Gastrocnemius medialis (tissue), 4 donors: ENCODE measurements at places on chromosomes 3 and 15.

- no peak for DNase-seq
Observed at GRCh38 chr15:91376038-91376437, 276.0 kb downstream of the SV2B start.

DNA sequence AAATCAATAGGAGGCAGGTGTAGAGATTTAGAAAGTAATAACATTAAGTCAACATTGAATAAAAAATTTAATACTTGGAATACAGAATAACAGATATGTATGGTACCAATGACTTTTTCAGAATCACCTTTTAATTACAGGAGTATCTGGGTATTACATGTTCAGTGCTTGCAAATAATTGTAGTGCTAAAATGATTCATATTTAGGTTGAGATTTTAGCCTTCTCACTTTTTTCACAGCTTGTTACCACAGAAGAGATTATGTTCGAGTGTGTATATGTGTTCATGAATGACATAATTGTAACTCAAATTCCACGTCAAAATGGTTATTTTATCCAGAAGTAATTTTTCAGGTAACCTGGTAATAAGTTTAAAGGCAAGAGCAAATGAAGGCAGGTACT lies 187.9 kb upstream of the TBL1XR1 start:
- DNase-seq, result no peak

DNA sequence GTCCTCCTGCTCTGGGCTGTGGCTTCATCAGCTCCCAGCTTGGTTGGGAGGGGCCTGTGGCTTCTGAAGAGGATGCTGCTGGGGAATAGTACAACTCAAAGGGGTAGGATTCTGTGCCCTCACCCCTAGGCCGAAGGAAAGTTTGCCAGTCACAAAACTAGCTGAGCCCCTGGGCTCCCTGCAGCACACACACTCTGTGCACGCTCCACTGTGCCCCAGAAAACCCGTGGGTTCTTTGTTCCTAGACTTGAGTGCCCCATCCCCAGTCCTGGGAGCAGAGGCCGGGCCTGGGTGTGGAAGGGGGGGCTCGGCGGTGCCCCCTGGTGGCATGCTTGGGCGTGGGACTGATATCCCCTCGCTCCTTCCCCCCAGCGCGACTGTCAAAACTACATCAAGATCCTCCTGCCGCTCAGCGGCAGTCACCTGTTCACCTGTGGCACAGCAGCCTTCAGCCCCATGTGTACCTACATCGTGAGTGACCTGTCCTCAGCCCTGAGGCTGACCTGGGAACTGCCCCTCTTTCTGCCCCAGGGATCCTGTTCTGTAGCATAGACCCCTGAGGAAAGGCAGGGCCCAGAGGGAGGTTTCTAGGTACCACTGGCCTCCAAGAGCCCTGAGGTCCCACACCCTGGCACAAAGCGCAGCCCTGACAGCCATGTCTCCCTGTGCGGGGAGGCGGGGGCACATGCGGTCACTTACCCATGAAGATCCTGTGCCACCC lies 14.2 kb downstream of the CIB1 start:
- DNase-seq, result no peak

- no peak for DNase-seq
Observed at GRCh38 chr3:69212411-69213160, 90.2 kb upstream of the LMOD3 start.

- DNase-seq, result no peak
Observed at GRCh38 chr3:8532251-8532871, 30.7 kb downstream of the LMCD1 start.

GRCh38 chr3:149368201-149368673 lies 9.2 kb downstream of the TM4SF1 start:
- no peak for DNase-seq

DNA sequence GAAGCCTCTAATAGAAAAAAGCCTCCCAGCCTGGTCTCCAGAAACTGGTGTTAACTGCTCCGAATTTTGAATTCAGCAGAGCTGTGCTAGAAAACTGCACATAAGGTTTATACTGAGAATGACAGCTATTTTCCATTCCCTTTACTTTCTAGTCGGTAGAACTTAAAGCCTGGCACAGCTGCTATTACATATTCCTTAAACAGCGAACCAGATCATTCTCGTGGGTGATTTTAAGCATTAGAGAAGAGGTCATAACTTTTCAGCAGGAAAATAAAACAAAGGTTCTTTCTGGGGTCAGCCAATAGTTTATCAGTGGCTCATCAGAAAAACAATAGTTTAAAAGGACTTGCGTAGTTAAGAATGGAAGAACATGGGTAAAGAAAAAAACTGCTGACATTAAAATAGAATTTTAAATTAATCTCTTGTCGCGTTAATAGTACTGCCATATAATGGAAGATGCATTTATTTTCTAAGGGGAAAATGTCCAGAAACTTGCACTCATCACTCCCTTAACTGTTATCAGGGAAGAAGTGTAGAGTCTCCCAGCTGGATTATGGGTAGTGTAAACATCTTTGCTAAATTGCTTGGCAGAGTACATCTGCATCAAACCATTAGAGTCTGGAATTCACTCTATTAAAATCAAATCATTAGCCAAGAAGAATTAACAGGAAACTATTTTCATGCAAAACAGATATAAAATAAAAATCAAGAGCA lies 7.9 kb downstream of the VGLL4 start:
- DNase-seq, result no peak

- DNase-seq, result no peak
Observed at GRCh38 chr3:170259907-170260306, 37.7 kb downstream of the PRKCI start.

DNA sequence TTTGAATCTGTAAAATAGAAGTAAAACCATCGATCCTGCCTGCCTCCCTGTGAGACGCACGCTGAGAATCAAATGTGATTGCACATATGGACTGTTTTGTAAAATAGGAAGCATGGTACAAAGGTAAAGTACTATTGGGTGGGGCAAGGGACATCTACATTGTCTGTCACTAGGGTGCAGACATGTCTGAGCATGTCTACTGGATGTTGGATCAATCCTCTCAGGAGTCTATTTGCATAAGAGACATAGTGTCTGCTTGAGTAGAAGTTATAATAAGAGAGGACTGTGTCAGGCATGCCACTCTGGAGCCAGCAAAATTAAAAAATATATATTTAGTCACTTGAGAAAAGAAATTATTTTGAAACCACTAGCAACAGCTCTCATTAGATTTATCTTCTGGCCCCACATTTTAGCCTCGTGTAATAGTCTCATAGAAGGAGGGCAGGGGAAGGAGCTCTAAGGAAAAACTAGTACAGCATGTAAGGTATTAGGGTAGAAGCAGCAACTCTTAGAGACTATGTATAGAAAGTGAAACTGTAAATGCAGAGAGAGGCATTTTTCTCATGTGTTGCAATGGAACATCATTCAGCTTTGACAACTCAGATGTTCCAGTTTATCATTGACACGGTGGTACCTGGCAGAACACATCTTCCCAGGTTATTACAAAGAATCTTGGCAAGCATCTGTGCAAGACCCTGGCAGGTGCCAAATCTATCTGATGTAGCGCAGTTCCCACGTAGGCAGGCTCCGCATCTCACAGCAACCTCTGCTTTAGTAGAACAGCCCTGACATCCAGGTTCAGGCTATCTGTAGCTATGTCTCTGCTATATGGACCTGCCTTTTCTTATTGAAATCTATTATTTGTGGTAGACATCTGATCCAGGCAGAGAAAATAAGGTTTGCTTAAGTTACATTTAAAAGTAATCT lies 85.2 kb upstream of the CHL1 start:
- DNase-seq, result no peak

DNA sequence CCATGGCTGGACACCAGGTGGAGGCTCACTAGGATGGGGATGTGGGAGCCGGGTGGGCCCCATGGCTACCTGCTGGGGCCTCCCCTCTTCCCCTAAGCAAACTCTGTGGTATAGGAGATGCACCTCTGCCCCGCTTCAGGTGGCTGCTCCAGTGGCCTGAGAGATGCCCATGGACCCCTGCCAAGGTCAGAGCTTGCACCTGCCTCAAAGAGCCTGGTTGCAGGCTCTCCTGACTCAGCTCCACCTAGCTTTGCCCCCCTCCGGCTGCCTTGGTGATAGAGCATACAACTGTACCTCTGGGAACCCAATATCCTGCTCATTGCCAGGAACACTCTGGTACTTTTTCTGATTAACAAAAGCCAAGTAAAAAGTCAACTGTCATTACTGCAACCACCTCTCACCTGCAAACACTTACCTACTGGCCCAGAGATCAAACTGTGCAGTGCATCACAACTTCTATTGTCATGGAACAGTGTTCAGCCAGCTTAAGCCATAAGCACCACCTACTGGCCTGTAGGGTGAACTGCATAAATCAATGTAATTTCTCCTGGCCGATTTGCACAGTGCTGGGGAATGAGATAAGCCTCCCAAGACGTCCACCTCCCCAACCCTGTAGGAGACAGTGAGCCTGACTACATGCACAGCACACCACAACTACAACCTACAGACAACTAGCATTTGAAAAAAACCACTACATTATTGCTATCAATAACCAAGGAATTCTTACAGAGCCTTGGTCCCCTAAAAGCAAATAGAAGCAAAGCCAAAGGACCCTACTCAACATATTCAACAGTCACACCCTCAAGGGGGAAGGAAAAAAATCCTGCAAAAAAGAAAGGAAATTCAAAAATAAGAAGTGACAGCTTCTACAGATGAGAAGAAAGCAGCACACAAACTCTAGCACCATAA lies 352.4 kb upstream of the ARHGEF26 start:
- DNase-seq, result no peak

DNA sequence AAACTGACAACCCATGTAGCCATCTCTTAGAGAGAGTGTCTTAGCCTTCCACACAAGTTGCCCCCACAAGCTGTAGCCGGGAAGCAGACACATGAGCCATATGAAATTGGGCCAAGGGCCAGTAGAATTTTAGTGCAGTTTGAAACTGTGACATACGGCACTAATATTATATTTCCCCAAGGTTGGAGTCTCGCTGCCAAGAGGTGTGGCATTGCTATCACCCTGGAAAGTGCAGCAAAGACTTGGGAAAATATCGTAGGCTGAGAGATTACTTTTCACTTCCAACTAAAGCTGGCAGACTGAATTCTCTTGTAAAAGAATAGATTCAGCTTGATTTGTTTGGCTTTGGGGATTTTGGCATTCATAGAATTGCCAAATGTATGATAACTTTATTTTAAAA lies 89.2 kb downstream of the ECT2 start:
- no peak for DNase-seq

GRCh38 chr3:179871782-179872181 lies 165.0 kb downstream of the PEX5L start:
- no peak for DNase-seq

DNA sequence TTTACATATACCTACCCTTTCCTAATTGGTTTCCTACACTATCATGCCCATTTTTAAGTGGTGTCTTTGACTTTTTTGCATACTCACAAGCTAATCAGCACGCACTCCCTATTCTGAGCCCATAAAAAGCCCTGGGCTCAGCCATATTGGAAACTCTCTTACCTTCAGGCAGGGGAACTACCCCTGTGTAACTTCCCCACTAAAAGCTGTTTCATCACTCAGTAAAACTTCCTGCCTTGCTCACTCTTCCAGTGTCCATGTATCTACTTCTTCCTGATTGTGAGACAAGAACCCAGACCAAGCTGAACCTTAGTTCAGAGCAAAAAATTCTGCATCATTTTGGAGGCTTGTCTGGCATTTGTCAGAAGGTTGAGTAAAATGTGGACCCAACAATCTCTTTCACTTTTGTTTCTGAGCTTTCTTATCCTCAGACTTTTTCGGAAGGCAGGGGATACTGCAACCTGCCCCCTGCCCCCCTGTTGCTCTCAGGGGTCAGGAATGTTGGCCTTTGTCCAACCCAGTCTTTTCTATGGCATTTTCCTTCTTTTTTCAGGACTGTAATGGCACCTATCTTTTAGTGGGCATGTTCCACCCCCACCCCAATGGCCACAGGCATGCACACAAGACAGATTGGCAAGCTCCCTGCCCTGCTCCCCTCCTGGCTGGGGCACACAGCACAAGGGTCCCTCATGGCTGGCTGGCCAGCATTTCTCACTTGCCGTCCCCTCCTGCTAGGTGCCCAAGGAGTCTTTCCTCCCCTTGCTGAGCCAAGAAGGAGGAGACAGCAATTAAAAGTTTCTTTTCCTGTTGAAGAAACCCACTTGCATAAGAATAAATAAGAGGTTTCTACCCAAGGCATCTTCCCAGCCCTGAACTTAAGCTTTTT lies 26.3 kb upstream of the TMEM45A start:
- no peak for DNase-seq

- no peak for DNase-seq
Observed at GRCh38 chr3:123880998-123881561, 3.1 kb downstream of the MYLK start.

DNA sequence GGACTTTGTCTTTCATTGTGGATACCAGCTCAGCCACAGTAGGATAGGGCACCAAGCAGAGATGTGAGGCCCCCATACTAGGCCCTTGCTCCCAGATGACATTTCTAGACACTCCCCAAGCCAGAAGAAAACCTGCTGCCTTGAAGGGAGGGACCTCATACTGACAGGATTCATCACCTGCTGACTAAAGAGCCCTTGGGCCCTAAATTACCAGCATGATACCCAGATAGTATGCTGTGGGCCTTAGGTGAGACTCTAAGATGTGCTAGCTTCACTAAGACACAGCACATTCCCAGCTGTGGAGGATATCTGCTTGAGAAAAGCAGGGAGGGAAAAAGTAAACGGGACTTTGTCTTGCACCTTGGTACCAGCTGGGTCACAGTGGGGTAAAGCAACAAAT lies 324.0 kb downstream of the TBL1XR1 start:
- DNase-seq, result no peak

- DNase-seq, result no peak
Observed at GRCh38 chr3:120245386-120245785, 39.6 kb downstream of the GPR156 start.

GRCh38 chr3:166071-166470 lies 30.5 kb upstream of the CHL1 start:
- no peak for DNase-seq

- DNase-seq, result no peak
Observed at GRCh38 chr15:49145651-49146609, 9.5 kb downstream of the COPS2 start.

GRCh38 chr3:191336833-191337232 lies 6.5 kb upstream of the UTS2B start:
- no peak for DNase-seq
